ENCODE measurements at places on chromosomes 16 and 17.
A peak's percentile ranks its signal among the peaks of the same experiment; 100 is the strongest.

- no peak for DNase-seq
Observed at GRCh38 chr17:72931635-72932034, 160.9 kb downstream of the SLC39A11 start.

DNA sequence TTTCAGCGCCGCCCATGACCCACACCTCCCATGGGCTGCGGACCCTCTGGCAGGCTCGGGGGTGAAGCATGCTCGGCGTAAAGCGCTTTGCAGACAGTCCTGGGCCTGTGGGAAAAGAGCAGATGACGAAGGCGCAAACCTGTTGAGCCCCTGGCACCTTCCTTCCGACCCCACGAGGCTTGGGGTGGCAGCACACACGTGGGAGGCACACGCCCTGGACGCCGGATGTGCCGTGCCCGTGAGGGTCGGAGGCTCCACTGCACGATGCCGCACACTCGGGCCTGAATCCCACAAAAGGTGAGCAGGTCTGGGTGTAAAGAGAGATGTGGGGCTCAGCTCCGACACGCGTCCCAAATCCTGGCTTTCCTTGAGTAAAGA lies 71.1 kb downstream of the LMF1 start:
- DNase-seq, result no peak

DNA sequence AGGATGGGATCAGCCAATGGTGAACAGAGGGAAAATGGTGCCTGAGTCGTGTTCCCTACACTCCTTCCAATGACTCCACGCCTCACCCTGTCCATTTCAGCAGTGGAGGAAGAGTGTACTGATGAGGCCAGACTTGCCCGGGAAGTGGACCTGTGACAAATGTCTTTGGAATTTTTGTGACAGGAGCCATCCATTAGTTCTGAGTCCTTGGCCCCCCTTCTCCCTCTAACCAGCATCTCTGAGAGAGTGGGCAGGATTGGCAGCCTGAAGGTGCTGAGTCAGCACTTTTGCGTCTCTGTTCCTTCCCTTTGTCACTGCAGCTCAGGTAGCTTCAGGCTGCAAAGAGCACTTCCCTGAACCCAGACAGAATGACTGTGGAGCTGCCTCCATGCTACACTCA lies 30.8 kb downstream of the BEAN1 start:
- no peak for DNase-seq

DNA sequence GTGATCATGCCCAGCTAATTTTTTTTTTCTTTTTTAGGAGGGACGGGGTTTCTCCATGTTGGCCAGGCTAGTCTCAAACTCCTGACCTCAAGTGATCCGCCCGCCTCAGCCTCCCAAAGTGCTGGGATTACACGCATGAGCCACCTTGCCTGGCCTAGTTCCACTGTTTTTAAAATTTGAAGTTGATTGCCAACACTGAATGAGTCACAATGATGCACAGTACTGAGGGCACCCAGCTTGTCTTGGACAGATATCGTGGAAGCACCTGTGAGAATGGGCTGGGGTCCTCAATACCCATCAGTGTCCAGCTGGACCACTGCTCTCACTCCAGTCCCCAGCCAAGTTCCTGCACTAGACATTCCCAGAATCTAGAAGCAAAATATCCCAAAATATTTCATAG lies 2.5 kb downstream of the KNOP1 start:
- DNase-seq, result no peak

GRCh38 chr17:27384261-27384701 lies 72.0 kb upstream of the KSR1 start:
- DNase-seq, result peak; percentile 94

All from G401 (cell line).